ENCODE measurements at places on chromosomes 13 and 19. TPM values are rescaled to one million over a fixed set of nuclear protein-coding genes. Genes with fewer than 3 reads are reported as not detected.

The KLK2 gene
- total RNA-seq: 31.2 TPM

- DNase-seq: no peak
These were observed 7.2 kb downstream of the IQCN start for GRCh38 chr19:18266771-18267686.

DNA sequence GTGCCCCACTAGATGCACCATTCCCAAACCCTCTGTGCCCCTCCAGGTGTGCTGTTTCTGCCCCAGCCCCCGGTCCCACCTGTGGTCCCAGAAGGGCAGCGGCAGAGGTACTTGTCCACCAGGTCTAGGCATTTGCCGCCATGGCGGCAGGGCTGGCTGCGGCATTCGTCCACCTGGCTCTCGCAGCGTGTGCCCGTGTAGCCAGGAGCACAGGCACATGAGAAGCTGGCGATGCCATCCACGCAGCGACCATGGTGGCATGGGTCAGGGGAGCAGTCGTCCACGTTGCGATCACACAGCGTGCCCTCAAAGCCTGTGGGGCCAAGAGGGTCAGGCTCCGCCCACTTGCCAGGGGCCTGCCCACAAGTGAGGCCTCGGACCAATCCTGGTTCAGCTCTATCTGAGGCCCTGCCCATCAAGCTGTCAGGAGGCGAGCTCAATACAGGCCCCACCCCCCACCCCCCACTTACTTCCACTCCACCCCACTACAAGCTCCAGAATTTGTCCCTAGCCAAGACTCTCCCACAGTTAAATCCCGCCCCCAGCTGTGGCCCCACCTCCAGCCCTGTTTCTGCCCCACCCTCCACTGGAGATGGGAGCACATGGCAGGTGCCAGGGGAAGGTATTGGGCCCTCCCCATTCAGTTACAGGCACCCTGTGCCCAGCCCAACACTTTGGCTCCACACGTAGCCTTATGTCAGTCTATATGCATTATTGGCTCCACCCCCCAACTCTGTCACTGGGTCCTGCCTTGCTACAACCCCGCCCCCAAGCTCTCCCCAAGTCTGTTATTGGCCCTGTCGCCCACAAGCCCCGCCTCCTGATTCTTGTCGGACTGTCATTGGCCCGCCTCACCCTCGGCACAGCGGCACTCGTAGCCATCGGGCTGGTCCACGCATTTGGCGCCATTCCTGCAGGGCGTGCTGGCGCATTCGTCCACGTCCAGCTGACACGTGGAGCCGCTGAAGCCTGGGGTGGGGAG is 13.5 kb downstream of the NOTCH3 start:
- DNase-seq: no peak

DNA sequence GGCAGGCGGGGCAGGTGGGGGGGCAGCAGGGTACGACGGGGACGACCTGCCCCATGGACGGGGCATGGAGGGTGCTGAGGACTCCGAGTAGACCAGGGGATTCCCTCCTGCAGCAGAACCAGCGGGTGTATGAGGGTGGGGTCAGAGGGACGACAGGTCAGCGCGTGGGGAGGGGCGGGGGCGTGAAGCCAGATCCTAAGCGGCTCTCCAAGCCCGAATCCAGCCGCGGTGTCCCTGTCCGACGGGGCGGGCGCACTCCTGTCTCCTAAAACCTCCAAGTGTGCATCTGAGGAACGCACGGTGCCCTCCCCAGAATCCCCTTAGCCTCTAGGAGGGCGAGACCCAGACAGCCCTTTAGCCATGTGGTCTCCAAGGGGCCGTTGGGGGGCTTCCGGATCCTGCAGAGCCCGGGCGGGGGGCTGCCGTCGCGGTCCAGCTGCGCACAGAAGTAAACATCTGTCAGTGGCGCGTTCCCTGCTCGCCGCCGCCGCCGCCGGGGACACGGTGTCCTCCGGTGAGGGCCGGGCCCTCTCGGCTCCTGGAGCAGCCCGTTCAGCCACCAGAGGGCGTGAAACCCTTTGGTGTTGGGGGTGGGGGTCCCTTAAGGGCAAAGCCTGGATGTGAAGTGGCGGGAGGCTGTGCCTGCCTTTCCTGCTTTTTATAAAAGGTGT is 730 bp downstream of the NRTN start:
- no peak for DNase-seq

DNA sequence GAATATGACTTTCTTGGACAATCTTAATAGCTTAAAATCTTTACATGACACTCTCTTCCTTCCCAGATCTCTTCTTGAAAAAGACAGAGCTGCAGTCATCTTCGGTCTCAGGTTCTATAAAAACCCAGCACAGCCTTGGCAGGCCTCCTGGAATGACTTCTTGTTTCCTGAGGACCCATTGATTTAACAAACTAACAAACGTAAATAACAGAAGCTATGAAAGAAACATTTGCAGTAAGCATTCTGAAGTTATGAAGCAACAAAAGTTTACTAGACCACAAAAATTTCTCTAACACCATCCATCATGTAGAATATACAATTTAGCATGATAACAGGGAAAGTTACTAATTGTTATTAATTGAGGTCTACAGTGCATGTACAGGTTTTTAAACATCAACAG is 62.8 kb upstream of the STARD13 start:
- DNase-seq: no peak

DNA sequence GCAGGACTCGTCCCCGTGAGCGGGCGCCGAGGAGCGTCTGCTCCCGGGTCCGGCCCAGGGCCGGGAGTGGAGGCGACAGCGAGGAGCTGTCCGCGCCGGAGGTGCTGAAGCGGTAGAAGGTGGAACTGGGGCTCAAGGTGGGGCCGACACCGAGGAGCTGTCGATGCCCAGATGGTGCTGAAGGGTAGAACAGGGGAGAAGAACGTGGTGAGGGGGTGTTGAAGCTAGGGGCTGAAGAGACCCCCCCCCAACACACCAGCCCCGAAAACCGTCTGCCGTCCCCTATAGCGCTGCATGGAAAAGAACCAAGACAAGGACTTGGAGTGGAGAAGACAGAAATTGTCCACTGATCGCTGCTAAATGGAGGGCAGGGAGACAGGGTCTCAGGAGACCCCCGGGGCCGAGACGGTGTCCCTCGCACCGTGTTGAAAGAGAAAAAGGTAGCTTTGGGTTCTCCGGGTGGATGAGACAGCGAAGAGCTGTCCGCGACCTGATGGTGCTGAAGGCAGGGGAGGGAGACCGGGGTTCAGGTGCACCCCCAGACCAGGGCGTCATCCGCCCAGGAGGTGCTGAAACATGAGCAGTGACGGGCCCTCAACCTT is 7.1 kb upstream of the PDE4C start:
- no peak for DNase-seq

GRCh38 chr13:44516771-44517170 is 59.4 kb downstream of the TSC22D1 start:
- DNase-seq: no peak

DNA sequence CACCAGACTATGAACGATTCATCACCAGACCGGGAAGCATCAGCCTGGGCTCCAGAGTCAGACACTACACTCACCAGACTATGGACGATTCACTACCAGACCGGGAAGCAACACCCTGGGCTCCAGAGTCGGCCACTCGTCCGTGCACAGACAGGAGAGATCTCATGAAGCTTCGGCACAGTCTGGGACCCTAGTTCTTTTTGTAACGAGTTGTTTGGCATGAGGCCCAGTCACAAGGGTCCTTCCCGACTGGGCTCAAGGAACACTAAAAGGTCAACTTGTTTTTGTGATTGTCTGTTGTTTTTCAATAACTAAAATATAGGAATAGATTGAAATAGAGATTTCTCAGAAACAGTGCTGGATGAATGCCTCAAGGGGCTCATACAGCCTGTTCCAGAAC is 1141.6 kb upstream of the MIR17HG start:
- DNase-seq: no peak

GRCh38 chr13:99045396-99045795 is 67.5 kb upstream of the DOCK9 start:
- no peak for DNase-seq

The ZNF43 gene
- 8.7 TPM for total RNA-seq

DNA sequence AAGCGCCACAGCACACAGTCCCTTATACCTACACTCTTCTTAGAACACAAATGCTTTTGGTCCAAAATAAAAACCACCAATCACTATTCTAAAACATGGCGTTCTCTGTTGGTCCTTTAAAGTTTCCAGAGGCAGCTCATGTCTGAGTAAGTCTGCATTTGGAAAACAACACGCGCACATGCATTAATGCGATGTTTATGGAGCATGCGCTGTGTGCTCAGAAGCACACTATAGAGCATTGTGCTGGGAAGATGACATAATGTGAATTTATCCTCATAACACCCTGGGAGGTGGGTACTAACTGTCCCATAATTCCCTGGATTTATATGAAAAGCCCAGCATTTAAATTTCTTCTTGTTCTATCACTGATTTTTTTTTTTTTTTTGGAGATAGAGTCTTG is 10.7 kb downstream of the ZNF682 start:
- DNase-seq: no peak

DNA sequence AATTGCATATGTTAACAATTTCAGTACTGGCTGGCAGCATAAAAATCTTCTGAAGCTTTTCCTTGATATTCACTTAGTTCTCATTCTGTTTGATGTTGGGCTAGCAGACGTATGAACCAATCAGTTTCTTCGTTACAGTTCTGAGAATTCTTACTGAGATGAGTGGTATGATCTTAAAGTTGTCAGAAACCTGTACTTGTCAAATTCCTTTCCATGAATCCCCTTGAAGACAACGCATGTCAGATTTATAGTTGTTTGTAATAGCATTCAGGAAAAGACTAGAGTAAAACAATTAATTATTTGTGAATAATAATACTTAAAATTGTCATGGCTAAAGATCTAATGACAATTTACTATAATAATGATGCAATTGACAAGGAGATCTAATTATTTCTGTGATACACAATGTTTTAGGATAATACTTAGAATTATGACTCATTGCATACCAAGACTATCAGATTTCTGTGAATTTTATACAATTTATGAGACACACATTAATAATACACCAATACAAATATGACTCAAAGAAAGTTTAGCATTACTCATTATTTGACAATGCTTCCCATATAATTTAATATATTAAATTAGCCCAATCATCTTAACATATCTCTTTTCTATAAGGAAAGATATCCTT is 447.2 kb downstream of the RFC3 start:
- no peak for DNase-seq

GRCh38 chr13:20398459-20398858 is 127.2 kb downstream of the CRYL1 start:
- no peak for DNase-seq

DNA sequence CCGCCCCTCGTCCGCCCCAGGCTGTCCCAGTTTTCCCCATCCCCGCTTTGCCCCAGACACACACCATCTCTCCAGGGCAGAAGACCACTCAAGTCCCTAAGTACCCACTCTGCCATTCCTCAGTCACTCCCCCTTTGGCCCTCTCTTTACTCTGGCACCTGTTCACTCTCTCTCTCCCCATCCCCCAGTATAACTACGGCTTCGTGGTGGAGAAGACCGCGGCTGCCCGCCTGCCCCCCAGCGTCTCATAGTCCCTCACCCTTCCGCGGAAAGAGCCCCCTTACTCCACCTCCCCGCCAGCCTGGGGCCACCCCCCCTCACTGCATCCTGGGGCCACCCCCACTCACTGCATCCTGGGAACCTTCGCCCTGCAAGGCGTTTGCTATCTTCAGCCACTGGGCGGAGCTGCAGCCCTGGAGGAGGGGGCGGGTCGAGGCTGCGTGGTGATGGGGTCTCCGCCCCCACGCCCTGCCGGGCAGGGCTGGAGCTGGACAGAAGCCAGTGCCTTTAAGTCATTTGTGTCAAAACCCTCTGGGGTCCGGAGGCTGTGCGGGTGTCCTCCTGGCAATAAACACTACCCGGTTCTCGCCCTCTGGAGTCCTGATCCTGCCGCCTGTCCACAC is 5.0 kb downstream of the MVB12A start:
- no peak for DNase-seq

DNA sequence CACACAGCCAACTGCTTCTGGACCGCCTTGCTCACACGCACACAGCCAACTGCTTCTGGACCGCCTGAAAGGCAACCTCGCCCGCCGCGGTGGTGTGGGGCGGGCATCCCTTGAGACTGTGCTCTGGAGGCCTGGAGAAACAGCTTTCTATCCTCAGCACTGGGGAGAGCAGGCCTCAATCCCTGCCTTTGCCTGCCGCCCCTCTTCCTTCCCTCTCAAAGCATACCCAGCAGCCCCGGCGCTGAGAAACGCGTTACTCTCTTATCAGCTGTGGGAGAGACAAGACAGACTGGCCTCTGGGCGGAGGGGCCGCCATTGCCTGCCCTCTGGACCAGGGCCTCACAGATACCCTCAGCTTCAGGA is 2.9 kb downstream of the LIPE start:
- DNase-seq: no peak

DNA sequence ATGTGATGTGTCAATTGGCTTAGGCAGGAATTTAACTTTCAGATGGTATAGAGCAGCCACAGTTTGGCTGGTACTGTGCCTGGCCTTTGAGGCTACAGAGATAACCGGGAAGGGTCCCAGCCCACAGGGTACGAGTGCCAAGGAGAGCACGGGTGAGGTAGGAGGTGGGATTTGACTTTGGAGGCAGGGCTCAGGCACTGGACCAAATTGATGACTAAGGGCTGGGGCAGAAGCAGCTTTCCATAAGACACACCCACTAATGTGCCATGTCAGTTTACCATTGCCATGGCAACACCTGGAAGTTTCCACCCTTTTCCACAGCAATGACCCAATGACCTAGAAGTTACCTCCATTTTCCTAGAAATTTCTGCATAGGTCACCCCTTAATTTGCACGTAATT is 466.2 kb downstream of the TSHZ3 start:
- DNase-seq: peak; percentile 50

The COMP gene
- total RNA-seq: 12.7 TPM

DNA sequence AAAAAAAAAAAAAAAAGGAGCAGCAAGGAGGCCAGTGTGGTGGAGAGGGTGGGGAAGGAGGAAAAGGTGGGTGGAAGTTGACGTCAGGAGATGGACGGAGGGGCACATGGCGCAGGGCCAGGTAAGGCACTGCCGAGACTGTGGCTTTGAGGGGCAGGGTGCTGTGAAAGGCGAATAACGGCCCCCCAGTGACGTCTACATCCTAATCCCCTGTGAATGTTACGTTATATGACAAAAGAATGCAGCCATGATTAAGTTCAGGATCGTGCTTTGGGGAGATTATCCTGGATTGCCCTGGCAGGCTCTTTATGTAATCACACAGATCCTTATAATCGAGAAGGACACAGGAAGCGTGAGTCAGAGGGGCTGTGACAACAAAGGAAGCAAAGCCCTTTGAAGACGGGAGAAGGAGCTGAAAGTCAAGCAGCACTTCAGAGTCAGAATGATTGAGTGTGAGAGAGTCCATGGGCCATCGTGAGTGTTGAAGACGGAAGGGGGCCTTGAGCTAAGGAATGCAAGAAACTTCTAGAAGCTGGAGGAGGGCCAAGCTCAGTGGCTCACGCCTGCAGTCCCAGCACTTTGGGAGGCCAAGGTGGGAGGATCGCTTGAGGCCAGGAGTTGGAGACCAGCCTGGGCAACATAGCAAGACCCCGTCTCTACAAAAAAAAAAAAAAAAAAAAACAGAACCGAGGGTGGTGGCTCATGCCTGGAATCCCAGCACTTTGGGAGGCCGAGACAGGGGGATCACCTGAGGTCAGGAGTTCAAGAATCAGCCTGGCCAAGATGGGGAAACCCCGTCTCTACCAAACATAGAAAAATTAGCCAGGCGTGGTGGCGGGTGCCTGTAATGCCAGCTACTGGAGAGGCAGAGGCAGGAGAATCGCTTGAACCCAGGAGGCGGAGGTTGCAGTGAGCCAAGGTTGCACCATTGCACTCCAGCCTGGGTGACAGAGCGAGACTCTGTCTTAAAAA is 13.8 kb upstream of the CEACAM16 start:
- DNase-seq: peak; percentile 33
